ENCODE measurements at places on chromosomes 11 and 22. TPM values are rescaled to one million over a fixed set of nuclear protein-coding genes. Genes with fewer than 3 reads are reported as not detected.

Gene TCP11L1
- 20.0 TPM for total RNA-seq

Gene CSF2RB
- not detected for total RNA-seq

Gene ADM2
- 0.13 TPM for total RNA-seq

Gene SLC22A12
- not detected for total RNA-seq

Gene CEP126
- 2.2 TPM for total RNA-seq

- DNase-seq: no peak
- no peak overlapping the region for H3K4me3 ChIP-seq
- H3K4me1 ChIP-seq: no peaks in the 10 kb centered on the region
- peaks cover 11% of the 10 kb centered on the region for H3K27me3 ChIP-seq
- no peak overlapping the region for H3K27ac ChIP-seq
- no peaks in the 10 kb centered on the region for H3K36me3 ChIP-seq
Observed at GRCh38 chr22:17091851-17092250, 7.1 kb downstream of the IL17RA start.

DNA sequence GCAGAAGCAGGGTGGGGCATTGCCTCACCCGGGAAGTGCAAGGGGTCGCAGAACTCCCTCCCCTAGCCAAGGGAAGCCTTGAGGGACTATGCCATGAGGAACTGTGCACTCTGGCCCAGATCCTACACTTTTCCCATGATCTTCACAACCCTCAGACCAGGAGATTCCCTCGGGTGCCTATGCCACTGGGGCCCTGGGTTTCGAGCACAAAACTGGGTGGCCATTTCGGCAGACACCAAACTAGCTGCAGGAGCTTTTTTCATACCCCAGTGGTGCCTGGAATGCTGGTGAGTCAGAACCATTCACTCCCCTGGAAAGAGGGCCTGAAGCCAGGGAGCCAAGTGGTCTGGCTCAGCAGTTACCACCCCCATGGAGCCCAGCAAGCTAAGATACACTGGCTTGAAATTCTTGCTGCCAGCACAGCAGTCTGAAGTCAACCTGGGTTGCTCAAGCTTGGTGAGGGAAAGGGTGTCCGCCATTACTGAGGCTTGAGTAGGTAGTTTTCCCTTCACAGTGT, 573.7 kb upstream of the ANO3 start:
- no peaks in the 10 kb centered on the region for H3K4me1 ChIP-seq
- no peak for DNase-seq
- no peak overlapping the region for H3K4me3 ChIP-seq
- no peaks in the 10 kb centered on the region for H3K27me3 ChIP-seq

DNA sequence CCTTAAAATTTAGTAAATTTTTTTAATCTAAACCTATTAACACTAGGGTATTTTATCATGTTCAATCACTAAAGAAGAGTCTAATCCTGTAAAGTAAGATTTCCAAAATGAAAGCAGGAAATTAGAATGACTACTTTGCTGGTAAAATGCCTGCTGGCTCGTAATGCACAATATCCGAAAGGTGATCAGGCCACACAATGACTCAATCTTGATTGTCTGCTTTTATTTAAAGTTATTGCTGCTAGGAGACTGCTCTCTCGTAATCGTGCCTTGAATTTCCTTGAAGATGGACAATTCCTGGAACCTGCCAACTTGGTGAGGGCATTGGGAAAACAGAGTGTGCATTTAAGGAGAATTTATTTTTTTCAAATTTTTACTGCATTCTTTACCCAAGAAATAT, 1786.5 kb upstream of the RAG2 start:
- DNase-seq: no peak
- no peaks in the 10 kb centered on the region for H3K4me1 ChIP-seq
- H3K27me3 ChIP-seq: no peaks in the 10 kb centered on the region
- no peaks in the 10 kb centered on the region for H3K36me3 ChIP-seq

DNA sequence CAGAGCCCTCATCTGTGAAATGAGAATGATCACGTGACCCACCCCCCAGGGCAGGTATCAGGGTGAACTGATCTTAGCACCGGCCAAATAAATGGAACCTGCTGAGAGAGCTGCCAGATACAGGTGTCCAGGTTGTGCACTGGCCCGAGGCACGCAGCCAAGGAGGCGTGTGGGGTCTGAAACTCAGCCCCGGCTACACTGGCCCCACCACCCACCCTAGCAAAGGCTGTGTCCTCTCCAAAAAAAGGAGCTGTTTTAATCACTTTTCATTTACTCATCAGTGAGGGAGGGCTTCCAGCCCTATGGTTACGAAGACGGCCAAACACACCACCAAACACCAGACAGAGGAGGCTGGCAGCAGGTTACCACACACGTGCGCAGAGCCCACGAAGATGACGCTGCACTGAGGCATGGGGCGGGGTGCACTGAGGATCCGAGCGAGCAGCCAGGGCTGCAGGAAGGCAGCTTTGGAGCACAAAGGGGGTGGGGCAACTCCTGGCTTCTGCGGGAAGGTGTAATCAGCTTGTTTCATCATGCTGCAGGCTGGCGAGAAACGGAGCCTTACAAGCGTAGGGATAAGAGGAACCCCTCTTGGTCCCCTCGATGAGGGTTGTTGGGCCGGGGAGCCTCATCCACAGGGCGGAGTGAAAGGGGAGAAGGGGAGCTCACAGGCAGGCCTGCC, 19.5 kb upstream of the SLC22A12 start:
- no peaks in the 10 kb centered on the region for H3K27me3 ChIP-seq
- peak; percentile 46 for DNase-seq
- no peaks in the 10 kb centered on the region for H3K36me3 ChIP-seq
- no peak overlapping the region for H3K27ac ChIP-seq

DNA sequence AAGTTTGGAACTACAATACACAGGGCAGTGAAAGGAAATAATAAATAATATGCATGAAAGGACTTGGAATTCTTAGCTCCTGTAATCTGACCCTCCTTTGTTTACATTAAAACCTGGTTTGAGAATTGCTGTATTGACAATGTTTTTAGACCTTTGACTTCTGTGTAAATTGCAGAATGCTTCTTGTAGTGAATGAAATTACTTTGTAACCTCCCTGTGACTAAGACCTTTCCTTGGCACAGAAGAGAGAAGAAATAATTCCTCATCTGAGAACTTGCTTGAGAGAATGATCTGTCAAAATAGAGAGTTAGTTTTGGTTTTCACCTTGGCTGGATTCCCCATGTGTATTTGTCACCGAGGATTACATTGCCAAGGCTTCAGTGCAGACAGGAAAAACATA, 640.0 kb upstream of the ANO5 start:
- H3K27me3 ChIP-seq: no peaks in the 10 kb centered on the region
- DNase-seq: no peak
- H3K36me3 ChIP-seq: no peaks in the 10 kb centered on the region

DNA sequence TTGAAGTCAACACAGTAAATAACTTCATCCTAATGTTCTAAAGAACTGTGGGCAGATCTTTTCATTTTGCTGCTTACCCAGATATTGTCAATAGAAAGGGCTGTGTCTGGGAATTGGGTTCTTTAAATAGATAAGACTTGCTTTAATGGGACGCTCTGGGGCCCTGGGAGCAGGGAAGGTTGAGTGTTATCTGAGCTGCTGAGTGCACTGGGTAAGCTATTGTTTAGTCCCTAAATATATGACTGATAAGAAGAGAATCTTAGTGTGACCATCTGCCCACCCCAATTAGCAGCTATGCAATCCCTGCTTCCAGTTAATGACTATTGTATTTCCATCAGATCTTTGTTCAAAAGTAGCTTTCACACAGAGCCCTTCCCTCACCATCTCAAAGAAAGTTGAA, 44.4 kb downstream of the ARHGAP42 start:
- peak; percentile 47 for DNase-seq
- H3K27ac ChIP-seq: no peak overlapping the region
- no peaks in the 10 kb centered on the region for H3K36me3 ChIP-seq
- peaks cover 24% of the 10 kb centered on the region for H3K4me1 ChIP-seq

- no peaks in the 10 kb centered on the region for H3K36me3 ChIP-seq
- peak overlapping the region; percentile 89 for H3K4me3 ChIP-seq
Observed at GRCh38 chr22:25282346-25282670, 62.9 kb downstream of the CRYBB2 start.

DNA sequence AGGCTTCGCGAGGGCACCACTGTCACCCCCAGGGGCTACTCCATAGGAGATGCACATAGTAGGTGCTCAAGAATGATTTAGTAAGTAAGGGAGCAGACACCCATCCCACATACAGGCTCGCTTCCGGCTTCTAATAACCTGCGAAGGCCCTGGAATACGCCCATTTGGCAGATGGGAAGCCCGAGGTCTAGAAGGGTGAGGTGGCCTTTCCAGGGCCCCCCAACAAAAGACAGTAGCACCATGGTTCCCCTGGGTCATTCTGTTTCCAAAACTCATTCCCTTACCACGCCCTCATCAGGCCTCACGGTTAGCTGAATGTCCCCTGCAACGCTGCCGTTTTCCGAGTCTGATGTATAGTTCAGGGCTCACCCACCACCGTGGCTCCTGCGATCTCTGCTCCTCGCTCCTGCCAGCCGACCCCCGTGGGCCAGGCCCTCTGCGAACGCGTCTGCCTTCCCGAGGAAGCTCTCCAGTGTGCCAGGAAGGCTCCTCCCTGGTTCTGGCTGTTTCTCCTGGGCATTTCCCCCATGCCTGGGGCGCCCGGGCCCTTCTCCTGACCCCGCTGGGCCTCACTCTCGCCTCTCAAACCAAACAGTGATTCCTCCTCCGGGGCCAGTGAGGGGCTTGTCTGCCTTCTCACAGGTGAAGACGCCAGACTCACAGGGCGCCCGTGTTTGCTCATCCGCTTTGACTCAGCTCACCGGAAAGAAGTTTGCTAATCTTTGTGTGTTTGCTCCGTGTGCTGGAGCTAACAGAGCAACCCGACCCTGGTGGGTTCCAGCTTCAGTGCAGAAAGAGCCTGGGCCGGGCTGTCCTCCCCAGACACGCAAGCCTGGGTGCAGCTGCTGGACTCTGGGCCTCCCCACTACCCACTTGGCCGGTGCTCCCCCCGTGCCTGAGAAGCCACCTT, 86.6 kb downstream of the RTL6 start:
- H3K36me3 ChIP-seq: no peaks in the 10 kb centered on the region
- no peaks in the 10 kb centered on the region for H3K27me3 ChIP-seq
- no peak overlapping the region for H3K27ac ChIP-seq
- peaks cover 11% of the 10 kb centered on the region for H3K4me1 ChIP-seq
- H3K4me3 ChIP-seq: no peak overlapping the region
- no peak for DNase-seq

DNA sequence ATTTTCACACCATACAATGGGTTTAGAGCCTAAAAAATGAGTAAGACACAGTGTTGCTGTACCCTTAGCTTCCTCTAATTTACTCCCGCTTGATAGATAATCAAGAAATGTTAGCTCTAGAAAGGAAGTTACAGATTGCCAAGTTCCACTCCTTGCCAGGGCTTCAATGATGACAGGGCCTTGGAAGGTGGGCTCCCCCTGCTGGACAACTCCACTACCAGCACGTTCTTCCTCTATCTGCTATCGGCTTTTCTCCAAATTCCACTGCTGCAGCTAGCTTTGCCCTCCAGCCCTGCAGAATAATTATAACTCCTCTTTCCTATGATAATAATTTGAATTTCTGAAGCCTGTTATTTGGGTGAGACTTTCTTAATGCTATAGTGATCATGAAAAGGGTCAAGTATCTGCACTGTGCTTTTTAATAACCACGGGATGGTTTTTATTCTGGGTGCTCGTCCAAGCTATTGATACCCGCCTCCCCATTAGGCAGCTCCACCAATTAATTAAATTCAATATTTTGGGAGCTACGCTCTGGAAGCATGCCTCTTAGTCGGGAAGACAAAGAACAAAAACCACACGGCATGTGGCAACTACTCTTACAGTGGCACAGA, 9.0 kb downstream of the SYN3 start:
- H3K27ac ChIP-seq: no peak overlapping the region
- peaks cover 12% of the 10 kb centered on the region for H3K4me1 ChIP-seq
- H3K27me3 ChIP-seq: no peaks in the 10 kb centered on the region
- H3K4me3 ChIP-seq: no peak overlapping the region
- H3K36me3 ChIP-seq: no peaks in the 10 kb centered on the region
- peak; percentile 82 for DNase-seq

DNA sequence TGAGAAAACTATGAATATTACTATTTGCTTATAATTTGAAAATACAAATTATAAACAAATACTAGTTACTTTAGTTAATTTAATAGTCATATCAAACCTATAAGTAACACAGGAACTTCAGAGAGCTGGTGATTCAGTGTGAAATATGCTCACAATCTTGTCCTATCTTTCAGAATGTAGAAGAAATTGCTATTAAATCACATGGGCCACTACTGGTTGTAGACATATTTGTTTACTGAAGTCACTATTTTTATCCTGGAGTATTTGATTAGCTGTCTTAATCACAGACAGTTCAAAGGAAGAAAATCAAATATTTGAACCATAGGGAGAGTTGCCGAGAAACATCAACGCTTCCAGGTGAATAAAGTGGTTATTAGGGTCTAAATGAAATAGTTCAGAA, 187.6 kb upstream of the ANO3 start:
- no peaks in the 10 kb centered on the region for H3K4me1 ChIP-seq
- H3K27me3 ChIP-seq: no peaks in the 10 kb centered on the region
- H3K4me3 ChIP-seq: no peak overlapping the region
- no peaks in the 10 kb centered on the region for H3K36me3 ChIP-seq

GRCh38 chr11:64004590-64004984, 18.3 kb downstream of the OTUB1 start:
- DNase-seq: no peak
- H3K36me3 ChIP-seq: no peaks in the 10 kb centered on the region
- H3K4me1 ChIP-seq: peaks cover 22% of the 10 kb centered on the region
- no peak overlapping the region for H3K4me3 ChIP-seq

DNA sequence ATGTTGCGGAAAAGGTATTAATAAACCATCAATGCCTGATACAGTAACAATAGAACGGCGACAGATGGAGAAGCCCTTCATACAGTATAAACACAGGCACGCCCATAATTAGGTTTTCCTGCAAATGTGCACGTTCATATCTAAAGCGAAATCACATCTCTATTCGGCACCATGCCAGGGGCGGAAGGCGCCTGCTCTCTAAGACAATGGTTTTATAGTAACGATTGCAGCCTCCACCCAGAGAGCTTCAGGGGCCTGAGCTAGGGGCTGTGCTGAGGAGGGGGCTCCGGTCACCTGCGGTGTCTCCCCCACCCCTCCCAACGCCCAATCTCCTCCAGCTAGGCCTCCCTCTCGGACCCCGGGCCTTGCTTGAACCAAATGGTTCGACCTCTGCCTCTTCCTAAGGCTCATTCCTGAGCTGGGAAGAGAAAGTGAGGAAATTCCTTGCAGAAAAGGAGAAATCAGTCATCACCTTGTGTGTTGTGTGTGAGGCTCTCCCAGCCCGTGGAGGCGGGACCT, 9.6 kb downstream of the KRTAP5-5 start:
- no peak for DNase-seq
- H3K4me3 ChIP-seq: no peak overlapping the region
- H3K27me3 ChIP-seq: peaks cover 4% of the 10 kb centered on the region
- H3K27ac ChIP-seq: no peak overlapping the region
- no peaks in the 10 kb centered on the region for H3K4me1 ChIP-seq

GRCh38 chr11:116073854-116074837, 569.9 kb upstream of the CADM1 start:
- H3K27ac ChIP-seq: no peak overlapping the region
- peaks cover 5% of the 10 kb centered on the region for H3K27me3 ChIP-seq
- peak; percentile 73 for DNase-seq
- no peaks in the 10 kb centered on the region for H3K36me3 ChIP-seq
- peak overlapping the region; percentile 2 for H3K4me3 ChIP-seq

GRCh38 chr22:50143096-50143495, 27.4 kb upstream of the PANX2 start:
- H3K27me3 ChIP-seq: no peaks in the 10 kb centered on the region
- H3K4me1 ChIP-seq: peaks cover 3% of the 10 kb centered on the region
- H3K36me3 ChIP-seq: no peaks in the 10 kb centered on the region

All from neural progenitor cell (in vitro differentiated cells).